Putamen (tissue), 1 donor: ENCODE measurements at places on chromosomes 13 and 19.

DNA sequence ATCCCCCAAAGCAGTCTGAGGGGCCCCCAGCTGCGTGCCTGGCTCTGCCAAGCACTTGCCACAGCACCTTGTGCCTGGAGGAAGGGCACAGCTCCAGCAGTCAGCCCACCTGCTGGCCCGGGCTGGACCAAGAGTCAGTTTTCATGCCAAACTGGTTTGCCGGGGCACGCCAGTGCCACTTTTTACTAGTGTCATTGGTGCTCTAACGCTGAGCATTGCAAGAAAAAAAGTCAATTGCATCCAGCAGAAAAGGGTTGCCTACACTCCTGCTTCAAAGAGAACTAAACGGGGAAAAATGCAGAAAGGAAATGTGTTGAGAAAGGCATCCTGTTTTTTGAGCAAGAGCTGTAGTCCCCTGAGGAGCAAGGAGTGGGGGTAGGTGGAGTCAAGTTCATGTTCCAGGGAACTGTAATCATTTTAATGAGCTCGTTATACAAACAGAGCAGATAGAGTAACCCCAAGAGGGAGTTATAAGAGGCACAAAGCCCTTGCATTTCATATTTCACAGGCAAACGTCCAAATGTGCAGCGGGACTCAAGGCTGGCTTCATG is 68.4 kb downstream of the F2RL3 start:
- DNase-seq: no peak

GRCh38 chr13:113842336-113843062 is 21.4 kb downstream of the GAS6 start:
- no peak for DNase-seq

- no peak for DNase-seq
These were observed 225.5 kb upstream of the KLHL1 start for GRCh38 chr13:70333752-70334151.

DNA sequence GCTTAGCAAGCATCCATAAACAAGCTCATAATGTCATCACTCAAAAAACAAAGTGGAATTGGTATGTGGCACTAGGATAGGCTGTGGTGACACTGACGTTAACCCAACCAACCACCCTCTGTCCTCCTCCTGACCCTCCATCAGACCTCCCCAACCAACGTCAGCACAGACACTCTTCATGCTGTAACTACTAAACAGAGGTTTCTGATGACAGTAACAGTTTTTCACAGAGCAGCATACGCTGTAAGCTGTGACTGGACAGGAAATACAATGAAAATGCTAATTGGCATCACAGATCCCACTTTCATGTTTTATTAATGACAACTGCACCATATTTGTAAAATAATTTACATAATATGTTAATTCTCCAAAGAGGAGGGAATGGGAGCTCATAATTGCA is 238.0 kb downstream of the IRS2 start:
- DNase-seq: no peak

- peak; percentile 65 for DNase-seq
These were observed at the start of gene HS6ST3 for GRCh38 chr13:96089749-96090239. Gene HS6ST3, plus strand, starts transcription at chr13:96090107.

DNA sequence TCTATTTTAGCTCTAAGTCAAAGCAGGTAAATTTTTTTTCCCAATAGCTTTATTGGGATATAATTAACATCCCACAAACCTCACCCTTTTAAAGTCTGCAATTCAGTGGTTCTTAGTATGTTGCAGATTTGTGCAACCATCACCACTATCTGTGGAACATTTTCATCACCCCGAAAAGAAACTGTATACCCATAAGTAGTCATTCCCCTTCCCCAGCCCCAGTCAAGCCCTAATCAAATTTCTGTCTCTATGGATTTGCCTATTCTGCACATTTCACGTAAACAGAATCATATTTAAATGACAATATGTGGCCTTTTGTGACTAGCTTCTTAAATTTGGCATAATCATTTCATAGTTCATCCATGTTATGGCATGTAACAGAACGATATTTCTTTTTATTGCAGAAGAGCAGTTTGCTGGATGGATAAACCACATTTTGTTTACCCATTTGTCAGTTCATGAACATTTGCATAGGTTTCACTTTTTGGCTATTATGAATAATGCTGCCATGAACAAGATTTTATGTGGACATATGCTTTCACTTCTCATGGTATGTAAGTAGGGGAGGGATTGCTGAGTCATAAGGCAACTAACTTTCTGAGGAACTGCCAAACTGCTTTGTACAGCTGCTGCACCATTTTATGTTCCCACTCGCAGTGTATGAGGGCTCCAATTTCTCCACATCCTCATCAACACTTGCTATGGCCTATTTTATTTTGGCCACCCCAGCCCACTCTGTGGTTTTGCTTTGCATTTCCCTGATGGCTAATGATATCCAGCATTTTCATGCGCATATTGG is 10.9 kb downstream of the SLC46A3 start:
- DNase-seq: no peak

DNA sequence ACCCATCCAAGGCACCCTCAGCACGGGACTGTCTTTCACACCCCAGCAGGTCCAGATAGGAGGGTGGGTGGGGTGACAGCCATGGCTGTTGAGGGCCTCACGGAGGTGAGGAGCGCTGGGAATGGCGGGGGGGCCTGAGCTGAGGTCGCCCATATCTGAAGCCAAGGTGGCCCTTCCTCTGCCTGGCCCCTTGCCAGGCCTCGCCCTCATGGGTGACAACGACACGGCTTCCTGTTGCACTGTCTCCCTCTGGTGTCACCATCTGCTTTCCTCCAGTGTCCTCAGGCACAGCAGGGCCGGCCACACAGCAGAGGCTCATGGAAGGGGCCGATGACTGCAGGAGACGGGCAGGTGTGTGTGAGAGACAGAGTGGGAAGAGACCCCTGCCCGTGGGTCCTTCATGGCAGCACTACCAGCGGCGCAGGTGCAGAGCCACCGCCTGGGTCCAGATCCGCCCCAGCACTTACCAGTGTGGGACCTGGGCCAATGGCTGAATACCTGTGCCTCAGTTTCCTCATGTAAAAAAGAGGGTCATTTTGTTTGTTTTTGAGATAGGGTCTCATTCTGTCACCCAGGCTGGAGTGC is 8.1 kb upstream of the NKPD1 start:
- DNase-seq: no peak

DNA sequence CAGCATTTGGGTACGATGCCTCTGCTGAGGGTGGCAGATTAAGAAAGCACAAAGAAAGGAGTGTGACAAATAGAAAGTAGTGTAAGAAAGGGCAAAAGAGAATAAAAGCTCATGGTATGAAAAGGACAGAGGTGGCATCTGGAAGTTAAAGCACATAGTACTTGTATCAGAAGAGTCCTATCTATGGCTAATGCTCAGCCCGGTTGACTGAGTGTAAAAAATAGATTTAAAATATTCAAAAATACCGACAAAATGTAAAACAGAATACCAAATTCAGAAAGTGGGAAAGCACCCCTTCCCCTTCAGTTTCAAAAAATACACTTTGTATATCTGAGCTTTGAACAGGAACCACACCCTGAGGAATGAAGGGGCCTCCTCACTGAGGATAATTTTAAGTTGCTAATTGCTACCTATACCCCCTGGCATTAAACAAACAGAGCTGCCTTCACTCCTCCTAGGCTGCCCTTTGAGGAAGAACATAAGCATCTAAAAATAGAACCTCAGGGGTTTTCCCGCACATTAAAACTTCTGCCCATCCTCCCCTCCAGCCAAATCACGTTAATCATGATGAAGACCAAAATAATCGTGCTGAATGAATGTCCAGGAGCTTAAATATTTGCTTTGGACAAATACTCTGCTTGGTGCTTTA is 43.3 kb downstream of the DLEU7 start:
- DNase-seq: no peak

DNA sequence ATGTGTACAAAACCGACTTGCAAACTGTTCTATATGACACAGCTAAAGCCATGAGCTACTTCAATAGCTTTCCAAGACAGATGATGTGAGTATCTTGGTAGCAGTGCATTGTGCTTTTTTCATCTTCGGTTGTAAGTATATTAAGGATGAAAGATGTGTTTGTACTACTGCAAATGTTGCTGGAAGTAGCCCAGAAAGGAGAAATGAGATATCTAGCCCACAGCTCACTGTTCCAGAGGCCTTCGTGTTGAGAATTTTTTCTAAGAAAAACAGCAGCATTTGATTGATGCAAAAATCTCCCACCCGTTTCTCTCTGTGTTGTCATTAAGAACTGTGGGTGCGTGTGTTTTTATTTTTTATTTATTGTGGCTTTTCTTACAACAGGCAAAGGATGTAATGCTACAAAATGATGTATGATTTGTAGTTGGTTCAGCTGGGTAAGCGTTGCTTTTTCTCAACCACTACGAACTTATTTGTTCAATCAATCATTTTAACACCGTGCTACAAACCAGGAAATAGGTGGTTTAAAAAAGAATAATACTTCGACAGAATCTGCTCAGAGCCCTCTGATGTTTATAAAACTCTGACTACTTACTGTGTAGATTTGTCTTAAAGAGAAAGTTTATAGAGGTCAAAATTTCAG is 41.6 kb upstream of the RFC3 start:
- DNase-seq: no peak

DNA sequence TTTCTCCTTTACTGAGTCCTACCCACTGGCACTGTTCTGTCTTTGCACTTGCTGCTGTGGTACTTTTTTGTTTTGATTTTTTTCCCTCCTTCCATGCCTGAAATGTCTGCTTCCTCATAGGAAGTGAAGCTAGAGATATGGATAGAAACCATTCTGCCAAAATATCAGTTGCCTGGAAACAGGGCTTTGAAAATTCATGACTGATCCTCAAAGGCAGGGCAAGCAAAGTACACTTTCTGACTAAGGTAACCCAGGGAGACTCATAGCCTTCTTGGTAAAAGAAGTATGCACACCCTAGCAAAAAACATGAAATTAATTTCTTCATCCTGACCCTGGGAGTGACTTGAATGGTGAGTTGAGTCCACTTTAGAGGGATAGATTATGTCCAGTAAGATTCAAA is 329.8 kb downstream of the MYO16 start:
- DNase-seq: no peak

GRCh38 chr19:31260171-31260933 is 88.9 kb downstream of the TSHZ3 start:
- no peak for DNase-seq

DNA sequence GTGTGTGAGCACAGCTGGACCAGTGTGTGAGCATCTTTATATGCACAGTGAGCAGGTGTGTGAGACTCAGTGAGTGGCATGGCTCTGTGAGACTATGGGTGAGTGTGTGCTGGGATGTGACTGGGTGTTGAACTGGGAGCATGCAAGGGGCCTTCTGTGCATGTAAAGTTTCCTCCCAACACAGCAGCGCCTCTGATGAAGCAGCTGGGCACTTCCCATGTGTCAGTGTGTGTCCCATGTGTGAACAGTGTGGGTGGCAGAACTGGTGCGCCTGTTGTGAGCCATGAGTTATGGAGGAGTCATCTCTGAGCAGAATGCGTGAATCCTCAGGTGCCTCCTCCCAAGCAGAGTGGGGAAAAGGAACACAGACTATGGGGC is 24.1 kb downstream of the LGALS16 start:
- no peak for DNase-seq

- no peak for DNase-seq
These were observed 12.0 kb upstream of the ZNF331 start for GRCh38 chr19:53525922-53526321.
